ENCODE measurements at places on chromosomes 5 and 9.

DNA sequence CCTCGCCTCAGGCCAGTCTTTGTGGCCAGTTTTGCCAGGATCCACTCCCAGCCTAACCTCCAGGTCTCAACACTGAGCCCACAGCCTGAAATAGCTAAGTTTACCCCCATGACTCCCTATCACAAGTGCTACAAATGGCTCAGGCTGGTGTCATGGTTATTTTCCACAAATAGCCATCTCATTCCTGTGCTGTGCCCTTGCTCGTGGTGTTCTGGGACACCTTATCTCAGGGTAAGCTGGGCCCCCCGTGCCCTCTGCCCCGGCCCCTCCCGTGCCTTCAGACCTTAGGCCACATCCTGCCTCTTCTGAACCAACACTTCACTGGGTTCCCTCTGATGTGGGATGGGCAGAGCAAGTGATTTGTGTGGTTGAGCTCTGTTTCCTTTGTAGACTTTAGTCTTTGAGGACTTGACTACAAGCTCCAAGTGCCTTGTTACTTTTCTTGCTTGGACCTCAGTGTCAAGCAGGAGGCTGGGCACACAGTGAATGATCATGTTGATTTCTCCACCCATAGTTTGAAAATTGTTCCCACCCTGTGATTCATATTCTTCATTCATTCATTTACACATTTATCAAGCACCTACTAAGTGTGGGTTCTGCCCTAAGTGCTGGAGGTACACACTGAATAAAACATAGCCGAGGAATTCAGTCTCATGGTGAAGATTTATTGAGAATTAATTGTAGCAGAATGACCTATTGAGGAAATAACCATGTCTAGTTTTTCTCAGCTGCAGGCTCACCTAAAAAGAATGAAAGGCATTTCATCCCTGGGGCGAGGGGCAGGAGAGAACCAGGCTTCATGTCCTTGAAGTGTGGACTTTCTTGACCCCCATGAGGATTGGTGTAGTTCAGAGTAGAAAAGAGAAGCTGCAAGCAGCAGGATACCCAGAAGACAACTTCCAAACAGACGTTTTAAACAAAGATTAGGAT is 84.5 kb upstream of the CTNNA1 start:
- no peak for DNase-seq

- no peak for DNase-seq
These were observed 311.3 kb downstream of the TUSC1 start for GRCh38 chr9:25366906-25367305.

GRCh38 chr5:157555037-157555640 is 20.4 kb downstream of the ADAM19 start:
- no peak for DNase-seq

- DNase-seq, result no peak
These were observed 2015.9 kb upstream of the CDH9 start for GRCh38 chr5:29054282-29054681.

DNA sequence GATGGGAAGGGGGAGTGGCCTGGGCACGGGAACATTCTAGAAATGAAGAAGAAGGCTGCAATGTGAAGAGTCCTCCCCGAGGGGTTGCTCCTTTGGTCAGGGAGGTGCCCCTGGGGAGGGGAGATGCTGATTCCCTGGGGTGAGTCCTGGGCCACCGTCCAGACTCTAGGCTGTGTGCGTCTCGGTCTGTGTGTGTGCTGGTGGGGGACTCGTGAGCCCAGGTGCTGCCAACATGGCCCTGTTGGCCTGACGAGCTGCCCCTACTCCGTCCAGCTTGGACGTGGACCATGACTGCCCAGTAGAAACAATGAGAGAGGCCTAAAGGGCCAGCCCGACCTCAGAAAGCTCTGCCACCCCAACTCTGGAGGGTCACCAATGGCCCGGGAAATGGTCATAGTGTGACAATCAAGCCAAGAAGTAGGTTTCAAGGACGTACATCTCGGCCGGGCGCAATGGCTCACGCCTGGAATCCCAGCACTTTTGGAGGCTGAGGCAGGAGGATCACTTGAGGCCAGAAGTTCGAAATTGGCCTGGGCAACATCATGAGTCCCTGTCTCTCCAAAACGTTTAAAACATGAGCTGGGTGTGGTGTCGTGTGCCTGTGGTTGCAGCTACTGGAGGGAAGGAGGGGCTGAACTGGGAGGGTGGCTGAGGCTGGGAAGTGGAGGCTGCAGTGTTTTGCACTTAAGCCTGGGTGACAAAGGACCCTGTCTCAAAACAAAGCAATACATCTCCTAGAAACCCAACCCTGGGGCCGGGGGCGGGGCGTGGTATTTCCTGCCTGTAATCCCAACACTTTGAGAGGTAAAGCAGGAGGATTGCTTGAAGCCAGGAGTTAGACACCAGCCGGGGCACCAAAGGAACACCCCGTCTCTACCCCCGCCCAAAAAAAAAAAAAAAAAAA is 17.0 kb downstream of the LHX3 start:
- DNase-seq, result no peak

GRCh38 chr5:123094237-123094918 is 5.3 kb downstream of the PRDM6 start:
- no peak for DNase-seq

GRCh38 chr5:150219142-150219541 is 29.3 kb downstream of the SLC6A7 start:
- DNase-seq, result no peak

GRCh38 chr5:148306446-148306845 is 5.8 kb upstream of the SPINK7 start:
- no peak for DNase-seq

DNA sequence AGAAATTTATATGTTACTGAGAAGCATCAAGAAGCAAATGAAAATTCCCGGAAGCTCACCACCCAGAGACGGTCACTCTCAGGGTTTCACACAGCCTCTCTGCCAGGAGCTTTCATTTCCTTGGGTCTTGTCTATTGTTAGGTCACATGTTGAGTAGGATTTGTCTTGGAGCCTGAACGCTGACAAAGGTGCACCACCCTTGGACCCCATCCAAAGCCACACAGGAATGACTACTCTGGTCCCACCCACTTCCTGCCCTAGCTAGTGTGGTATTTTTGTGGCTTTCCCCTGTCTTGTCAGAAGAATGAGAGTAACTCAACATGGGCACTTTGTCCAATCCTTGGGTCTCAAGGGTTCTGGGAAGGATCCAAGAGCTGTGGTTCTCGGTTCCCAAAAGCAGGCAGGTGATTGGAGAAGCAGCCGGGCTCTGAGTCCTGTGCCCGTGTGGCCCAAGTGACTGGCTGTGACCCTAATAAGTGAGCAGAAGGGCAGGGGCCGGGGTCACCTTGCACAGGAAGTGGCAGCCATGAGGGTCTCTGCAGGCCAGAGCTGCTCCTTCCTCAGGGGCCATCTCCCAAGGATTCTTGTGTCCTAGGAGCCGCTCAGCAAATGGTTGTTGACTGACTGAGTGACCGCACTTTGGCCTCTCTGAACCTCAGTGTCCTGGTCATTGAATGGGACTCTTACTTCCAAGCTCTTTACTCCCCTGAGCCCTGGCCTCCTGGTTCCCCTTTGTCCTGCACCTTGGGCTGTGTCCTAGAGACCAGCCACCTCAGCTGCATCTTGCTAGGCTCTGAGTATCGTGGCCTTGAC is 6.9 kb downstream of the FGD3 start:
- peak; percentile 88 for DNase-seq

DNA sequence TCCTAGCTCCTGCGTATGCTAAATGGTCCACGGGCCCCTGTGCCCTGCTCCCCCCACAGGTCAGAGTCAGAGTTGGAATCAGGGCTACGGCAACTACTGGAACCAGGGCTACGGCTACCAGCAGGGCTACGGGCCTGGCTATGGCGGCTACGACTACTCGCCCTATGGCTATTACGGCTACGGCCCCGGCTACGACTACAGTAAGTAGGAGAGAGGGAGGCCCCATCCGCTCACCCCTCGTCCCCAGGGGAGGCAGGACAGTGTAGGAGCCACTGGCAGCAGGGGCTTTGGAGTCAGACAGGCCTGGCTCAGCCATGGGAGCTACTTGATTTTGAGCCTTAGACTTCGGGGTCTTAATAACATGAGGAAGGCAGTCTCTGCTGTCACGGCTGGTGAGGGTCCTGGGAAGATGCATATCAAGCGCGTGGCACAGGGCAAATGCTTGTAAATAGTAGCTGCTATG is 5.8 kb downstream of the HNRNPAB start:
- DNase-seq, result peak; percentile 47

- DNase-seq, result no peak
These were observed 85.9 kb downstream of the NR6A1 start for GRCh38 chr9:124685217-124685616.

- no peak for DNase-seq
These were observed 17.0 kb upstream of the RHOBTB3 start for GRCh38 chr5:95713960-95714710.

- no peak for DNase-seq
These were observed 223.7 kb downstream of the PAPPA start for GRCh38 chr9:116377179-116377798.

DNA sequence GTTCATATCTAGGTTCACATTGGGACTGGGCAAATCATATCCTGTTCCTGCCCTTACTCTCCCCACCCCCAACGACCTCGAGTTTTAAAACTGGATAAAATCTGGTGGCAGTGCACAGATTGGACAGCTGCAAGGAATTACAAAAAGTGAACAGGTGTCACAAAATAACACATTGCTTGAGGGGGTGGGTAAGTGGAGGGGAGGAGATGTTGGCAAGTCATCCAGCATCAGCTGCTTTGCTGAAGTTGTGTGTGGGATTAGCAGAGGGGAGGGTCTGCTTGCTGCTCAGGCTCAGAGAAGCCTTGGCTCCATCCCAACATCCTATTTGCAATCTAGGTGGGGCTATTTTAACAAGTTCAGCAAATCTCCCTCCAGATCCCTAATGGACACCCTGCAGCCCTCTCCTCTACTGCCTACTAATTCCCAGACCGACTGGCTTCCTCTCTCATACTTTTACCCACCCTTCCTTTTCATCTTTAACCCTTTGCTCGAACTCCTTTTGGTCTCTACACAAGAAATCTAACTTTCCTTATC is 39.8 kb upstream of the SLC24A2 start:
- DNase-seq, result no peak

DNA sequence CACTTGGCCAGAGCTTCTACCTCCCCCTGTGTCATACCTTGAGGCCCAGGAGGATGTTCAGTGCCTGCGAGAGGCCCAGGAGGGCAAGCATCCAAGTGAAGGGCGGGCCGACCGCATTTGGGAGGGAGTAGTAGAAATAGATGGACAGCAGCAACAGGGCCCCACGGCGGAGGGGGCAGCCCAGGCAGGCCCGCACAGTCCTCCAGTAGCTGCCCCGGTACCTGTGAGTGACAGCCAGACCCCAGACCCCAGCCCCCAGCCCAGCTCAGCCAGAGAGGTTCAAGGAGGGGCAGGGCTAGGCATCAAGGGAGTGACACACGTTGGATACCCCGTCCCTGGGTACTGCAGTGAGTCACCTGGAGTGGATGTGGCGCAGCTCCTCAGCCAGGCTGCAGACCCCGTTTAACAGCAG is 1.4 kb downstream of the STING1 start:
- no peak for DNase-seq

GRCh38 chr5:16538006-16538405 is 72.4 kb upstream of the ZNF622 start:
- no peak for DNase-seq

DNA sequence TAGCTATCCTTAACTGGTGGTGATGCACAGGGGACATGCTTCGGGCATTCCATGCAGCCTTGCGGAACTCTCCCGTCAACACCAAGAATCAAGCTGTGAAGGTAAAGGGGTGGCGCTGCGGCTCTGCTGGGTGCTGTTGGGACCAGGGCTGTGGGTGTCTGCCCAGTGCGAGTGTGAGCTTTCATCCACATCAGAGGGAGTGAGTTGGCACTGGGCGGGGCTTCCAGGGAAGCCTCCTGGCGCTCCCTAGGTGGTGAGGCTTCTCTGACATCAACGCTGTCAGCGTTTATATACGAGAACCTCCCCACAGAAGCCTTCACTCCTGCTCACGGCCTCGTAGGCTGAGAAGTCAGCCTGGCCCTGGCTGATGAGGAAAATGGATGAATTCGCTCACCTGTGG is 11.7 kb downstream of the ARPC5L start:
- no peak for DNase-seq

- DNase-seq, result no peak
These were observed 204.1 kb downstream of the ARRDC3 start for GRCh38 chr5:91179018-91179417.

GRCh38 chr5:160938532-160938931 is 86.5 kb upstream of the ATP10B start:
- DNase-seq, result no peak

GRCh38 chr9:92664394-92665152 is 5.4 kb downstream of the IPPK start:
- DNase-seq, result peak; percentile 18

DNA sequence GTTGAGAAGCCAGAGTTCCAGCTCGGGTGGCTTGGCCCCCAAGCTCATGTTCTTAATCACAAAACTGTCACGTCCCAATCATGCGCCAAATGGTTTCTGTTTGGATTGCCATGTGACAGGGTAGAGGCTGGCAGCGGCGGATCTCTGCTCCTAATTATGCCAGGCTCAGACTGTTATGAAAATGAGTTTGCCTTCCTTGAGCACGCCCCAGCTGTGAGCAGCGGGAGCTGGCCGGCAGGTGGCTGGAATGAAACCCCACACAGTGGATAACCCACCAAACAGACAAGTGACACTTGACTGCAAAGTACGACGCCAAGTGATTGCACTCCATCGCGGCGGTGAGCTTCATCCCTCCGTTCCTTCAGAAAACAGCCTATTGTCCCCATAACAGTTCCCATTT is 75.4 kb downstream of the CFAP77 start:
- DNase-seq, result no peak

DNA sequence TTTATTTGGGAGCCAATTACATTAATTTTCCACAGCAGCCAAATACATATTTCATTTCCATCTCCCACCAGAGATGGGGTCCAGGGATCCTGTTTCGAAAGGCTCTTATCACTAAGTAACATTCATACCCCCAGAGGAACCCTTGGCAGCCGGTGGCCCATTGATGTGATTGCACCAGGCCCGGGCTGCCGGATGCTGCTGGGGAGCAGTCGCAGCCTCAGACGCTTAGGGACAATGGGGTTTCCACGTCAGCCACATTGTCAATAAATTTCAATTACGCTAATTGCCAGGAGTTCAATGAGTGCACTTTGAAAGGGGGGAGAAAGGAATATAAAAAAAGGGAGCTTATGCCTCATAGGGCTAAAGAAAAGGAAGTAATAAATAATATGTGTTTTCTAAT is 478.8 kb upstream of the ADAMTS16 start:
- DNase-seq, result no peak

DNA sequence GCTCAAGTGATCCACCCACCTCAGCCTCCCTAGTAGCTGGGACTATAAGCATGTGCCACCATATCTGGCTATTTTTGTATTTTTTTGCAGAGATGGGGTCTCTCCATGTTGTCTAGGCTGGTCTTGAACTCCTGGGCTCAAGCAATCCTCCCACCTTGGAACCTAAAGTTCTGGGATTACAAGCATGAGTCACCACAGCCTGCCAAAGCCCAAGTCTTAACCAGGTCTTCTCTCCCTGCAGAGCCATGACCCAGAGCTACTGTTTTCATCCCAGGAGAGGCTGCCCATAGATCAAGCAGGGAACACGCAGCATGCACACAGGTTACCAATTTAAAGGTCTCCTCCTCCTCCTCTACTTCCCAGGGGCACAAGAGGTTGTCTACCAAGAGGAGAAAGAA is 29.7 kb downstream of the PCDHGC5 start:
- no peak for DNase-seq

- no peak for DNase-seq
These were observed 54.8 kb downstream of the RNF38 start for GRCh38 chr9:36345103-36345846.

GRCh38 chr5:152638996-152639552 is 234.0 kb upstream of the NMUR2 start:
- no peak for DNase-seq

Measured in Peyer's patch (tissue), 4 donors.